ENCODE measurements at places on chromosomes 11 and 22.
A peak's percentile ranks its signal among the peaks of the same experiment; 100 is the strongest.

GRCh38 chr11:92324890-92325289 lies 100.3 kb downstream of the FAT3 start:
- no peaks in the 10 kb centered on the region for H3K36me3 ChIP-seq
- H3K4me1 ChIP-seq: no peaks in the 10 kb centered on the region
- no peak for DNase-seq
- H3K27me3 ChIP-seq: no peaks in the 10 kb centered on the region
- no peak overlapping the region for H3K27ac ChIP-seq

GRCh38 chr22:41976961-41977566 lies 7.8 kb downstream of the SEPTIN3 start:
- H3K27me3 ChIP-seq: no peaks in the 10 kb centered on the region
- H3K27ac ChIP-seq: peak overlapping the region; percentile 7
- H3K4me1 ChIP-seq: peaks cover 39% of the 10 kb centered on the region
- no peak for DNase-seq
- peak overlapping the region; percentile 58 for H3K4me3 ChIP-seq
- peaks cover 25% of the 10 kb centered on the region for H3K36me3 ChIP-seq

DNA sequence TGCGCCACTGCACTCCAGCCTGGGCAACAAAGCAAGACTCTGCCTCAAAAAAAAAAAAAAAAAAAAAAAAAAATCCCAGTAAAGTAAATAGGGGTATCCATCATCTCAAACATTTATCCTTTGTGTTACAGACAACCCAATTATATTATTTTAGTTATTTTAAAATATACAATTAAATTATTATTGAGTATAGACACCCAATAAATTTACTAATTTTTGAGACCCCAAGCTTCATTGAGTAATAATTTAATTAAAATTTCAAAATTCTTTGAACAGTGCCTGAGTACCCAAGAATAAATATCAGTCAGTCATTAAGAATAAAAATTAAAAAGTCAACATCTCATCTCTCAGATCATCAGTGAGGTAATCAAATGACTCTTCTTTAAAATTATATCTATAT lies at the start of gene OR52N4:
Gene OR52N4, plus strand, starts transcription at position 301 of the 400 bp plus-strand sequence. CDS start 498 bp downstream, outside the sequence.
- H3K4me3 ChIP-seq: no peak within 1 kb of the TSS
- no peak for DNase-seq
- no peaks in the 10 kb centered on the region for H3K36me3 ChIP-seq

GRCh38 chr22:22817468-22818201 lies 70.0 kb upstream of the IGLL5 start:
- H3K36me3 ChIP-seq: no peaks in the 10 kb centered on the region
- H3K4me3 ChIP-seq: no peak overlapping the region
- DNase-seq: peak; percentile 63
- no peaks in the 10 kb centered on the region for H3K4me1 ChIP-seq

- DNase-seq: no peak
- no peak overlapping the region for H3K27ac ChIP-seq
- no peak overlapping the region for H3K4me3 ChIP-seq
- no peaks in the 10 kb centered on the region for H3K27me3 ChIP-seq
Observed at GRCh38 chr11:126467471-126467870, 112.0 kb downstream of the ST3GAL4 start.

GRCh38 chr22:43827926-43828724 lies 16.0 kb upstream of the EFCAB6 start:
- H3K27me3 ChIP-seq: no peaks in the 10 kb centered on the region
- DNase-seq: no peak
- H3K4me3 ChIP-seq: no peak overlapping the region
- H3K4me1 ChIP-seq: peaks cover 43% of the 10 kb centered on the region
- peaks cover 55% of the 10 kb centered on the region for H3K36me3 ChIP-seq
- H3K27ac ChIP-seq: no peak overlapping the region

GRCh38 chr11:107711861-107712755 lies at the start of gene SLN:
TSS of gene SLN (minus strand) at chr11:107712056.
- H3K4me3 ChIP-seq: no peak within 1 kb of the TSS
- no peak for DNase-seq
- H3K27ac ChIP-seq: no peak within 1 kb of the TSS
- H3K4me1 ChIP-seq: peaks cover 4% of the 10 kb centered on the region
- H3K36me3 ChIP-seq: no peaks in the 10 kb centered on the region
- no peaks in the 10 kb centered on the region for H3K27me3 ChIP-seq

- no peaks in the 10 kb centered on the region for H3K36me3 ChIP-seq
- no peak overlapping the region for H3K4me3 ChIP-seq
- DNase-seq: no peak
Observed at GRCh38 chr11:100192181-100192580, 494.9 kb upstream of the ARHGAP42 start.

DNA sequence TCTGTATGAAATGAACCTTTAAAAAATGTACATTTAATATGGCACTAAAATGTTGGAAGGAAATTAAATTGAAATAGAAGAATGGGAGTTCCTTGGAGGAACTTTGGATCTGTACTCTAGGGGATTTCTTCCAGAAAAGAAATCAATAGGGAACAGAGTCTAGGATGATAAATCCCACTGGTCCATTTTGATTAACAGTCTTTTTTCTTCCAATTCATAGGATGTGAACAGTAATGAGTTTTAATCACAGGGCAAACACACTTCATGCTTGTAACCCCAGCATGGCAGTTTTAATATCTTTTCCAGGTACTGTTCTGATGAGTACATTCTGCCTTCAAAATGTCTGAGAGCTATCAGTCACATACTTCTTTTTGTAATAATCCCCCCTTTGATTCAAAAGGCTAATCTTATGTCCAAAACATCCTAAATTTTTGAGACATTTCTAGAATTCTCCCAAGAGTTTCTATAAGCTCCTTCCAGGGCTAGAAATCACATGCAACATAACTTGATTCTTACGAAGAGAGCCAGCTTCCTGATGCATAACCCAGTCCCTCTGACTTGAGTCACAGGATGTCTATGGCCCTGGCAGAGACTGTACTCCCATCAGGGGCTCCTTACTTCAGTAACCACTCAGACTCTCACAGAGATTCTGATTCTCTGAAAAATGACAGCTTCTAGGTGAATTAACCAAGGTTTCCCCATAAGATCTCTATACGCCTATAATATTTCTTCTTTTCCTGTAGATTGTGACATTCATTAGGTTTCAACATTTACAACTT lies 112.9 kb downstream of the SLC36A4 start:
- DNase-seq: no peak
- H3K4me1 ChIP-seq: peaks cover 5% of the 10 kb centered on the region
- H3K4me3 ChIP-seq: no peak overlapping the region
- no peak overlapping the region for H3K27ac ChIP-seq
- H3K27me3 ChIP-seq: no peaks in the 10 kb centered on the region

DNA sequence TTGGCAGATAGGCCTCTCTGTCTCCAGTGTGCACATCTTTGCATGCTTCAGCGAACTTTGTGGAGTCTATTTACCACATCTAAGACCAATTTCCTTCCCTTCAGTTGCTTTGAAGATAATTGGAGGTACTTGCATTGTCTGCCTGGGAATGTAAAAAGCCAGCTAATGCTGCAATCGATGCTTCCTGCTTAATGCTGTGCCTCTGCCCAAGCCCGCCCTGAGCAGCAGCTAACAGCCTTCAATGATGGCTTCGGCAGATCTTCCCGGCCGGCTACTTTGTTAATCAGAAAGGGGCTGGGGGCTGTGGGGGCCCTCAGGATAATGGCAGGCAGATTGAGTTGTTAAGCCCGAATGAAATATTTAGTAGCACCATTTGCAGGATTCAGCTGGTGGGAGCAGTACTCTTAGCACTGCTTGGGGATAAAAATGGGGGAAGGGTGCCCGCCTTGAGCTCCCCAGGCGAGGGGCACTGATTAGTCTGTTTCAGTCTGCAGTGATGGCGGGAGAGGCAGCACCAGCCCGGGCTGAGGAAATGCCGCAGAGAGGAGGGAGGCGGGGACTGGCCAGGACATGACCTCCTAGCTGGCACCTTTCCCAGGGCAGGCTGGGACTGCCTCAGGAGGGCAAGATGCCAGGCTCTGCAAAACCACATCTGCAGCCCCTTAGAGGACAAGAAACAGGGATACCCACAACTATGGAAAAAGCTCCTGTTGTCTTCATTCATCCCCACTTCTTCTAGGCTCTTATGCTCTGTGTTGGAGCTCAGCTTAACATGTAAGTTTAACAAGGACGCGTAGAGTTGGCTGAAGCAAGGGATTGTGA lies 460.0 kb downstream of the BUD13 start:
- peak overlapping the region; percentile 22 for H3K27ac ChIP-seq
- H3K36me3 ChIP-seq: no peaks in the 10 kb centered on the region
- no peaks in the 10 kb centered on the region for H3K27me3 ChIP-seq
- peaks cover 25% of the 10 kb centered on the region for H3K4me1 ChIP-seq

DNA sequence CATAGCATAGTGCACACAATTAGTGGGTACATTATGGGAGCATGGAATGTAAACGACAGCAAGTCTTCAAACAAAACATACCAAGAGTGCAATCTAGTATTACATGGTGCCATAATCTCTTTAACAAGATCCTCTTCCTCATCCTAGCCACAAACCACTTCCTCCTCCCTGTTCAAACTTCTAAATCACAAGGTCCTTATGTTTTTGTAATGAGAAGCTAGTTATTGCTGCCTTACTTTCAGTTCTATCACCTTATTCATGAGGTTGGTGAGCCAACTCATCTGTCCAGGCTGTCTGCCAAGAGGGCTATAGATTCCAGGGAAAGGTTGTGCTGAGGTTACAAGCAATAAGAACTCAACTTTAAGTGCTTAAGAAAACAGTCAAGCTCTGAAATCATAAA lies 195.4 kb upstream of the ARHGAP20 start:
- no peak overlapping the region for H3K4me3 ChIP-seq
- no peaks in the 10 kb centered on the region for H3K27me3 ChIP-seq
- no peaks in the 10 kb centered on the region for H3K36me3 ChIP-seq
- H3K4me1 ChIP-seq: peaks cover 3% of the 10 kb centered on the region
- DNase-seq: no peak

GRCh38 chr11:112785149-112785548 lies 176.1 kb upstream of the NCAM1 start:
- no peak for DNase-seq
- no peak overlapping the region for H3K4me3 ChIP-seq
- peaks cover 24% of the 10 kb centered on the region for H3K4me1 ChIP-seq
- H3K36me3 ChIP-seq: no peaks in the 10 kb centered on the region
- peak overlapping the region; percentile 61 for H3K27ac ChIP-seq
